Amniotic stem cell (primary cell): ENCODE measurements at places on chromosomes 1 and 21.

- no peak for DNase-seq
Measured at GRCh38 chr1:178944729-178945128, 73.9 kb upstream of the ANGPTL1 start.

GRCh38 chr21:16028142-16028541, 298.4 kb downstream of the USP25 start:
- DNase-seq, result no peak

DNA sequence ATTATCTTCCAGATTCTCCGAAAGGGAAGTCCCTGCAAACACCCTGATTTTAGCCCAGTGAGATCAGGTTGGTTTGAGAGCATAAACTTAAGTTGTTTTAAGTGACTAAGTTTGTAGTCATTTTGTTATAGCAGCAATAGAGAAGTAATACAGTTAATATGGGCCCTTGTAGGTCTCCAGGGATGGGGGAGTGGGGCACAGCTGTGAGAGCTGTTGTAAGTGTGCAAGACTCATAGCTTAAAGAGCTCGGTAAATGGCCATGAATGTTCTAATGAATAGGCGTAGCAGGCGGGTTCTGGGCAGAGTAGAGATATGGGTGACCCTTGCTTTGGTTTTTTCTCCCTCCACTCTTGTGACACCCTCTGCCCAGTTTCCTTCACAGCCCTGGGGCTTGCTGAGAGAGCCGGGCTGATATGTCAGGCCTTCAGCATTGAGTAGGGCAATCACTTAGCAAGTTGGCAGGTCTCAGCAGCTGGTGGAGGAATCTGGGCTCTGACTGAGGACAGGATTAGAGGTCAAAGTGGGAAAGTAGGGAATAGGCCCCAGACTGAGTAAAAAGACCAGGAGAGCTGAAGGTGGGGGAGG, 16.0 kb upstream of the ID3 start:
- no peak for DNase-seq

DNA sequence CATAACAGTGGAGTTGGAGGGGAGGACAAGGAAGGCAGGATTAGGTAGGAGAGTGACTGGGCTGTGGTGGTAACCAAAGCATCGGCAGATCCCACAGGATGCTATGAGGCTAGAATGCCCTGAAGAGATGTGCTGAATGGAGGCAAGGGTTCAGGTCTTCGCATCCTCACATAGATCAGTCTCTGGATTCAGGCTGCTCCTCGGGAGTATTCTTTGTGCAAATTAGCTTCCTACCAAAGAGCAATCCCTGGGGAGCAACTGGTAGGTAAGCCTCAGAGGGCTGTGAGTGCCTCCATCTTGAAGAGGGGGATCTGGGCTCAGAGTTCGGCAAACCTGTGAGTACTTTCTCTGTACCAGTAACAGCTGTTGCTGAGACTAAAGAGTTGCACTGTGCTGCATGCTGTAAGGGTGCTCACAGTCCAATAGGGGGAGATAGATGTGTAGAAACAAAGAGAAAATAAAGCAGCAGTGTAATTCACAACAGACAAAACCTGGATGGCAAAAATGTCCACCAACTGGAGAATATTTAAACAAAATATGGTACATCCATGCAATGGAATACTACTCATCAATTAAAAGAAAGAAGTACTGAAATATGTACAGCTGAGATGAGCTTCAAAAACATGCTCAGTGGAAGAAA, 322.4 kb upstream of the DEPDC1 start:
- DNase-seq, result no peak

DNA sequence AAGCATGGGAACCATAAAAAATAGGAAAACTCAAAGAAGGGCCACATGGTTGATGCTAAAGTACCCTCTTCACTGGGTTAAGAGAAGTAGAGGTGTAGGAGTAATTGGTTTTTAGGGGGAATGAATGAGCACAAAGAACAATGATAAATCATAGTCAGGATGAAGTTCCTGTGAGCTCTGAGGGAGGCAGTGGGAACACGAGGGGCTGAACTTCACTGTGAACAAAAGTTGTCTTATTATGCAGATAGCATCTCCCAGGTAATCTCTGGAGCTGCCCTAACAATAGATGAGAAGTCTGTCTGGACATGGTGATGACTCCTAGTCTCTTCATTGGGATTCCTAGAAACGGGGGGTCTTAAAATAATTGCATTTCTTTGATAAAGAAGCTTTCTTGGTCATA, 127.9 kb downstream of the DNM3 start:
- DNase-seq, result no peak
